Thyroid gland (tissue), 4 donors: ENCODE measurements at places on chromosomes 7 and 10. TPM values are rescaled to one million over a fixed set of nuclear protein-coding genes. Genes with fewer than 3 reads are reported as not detected.

DNA sequence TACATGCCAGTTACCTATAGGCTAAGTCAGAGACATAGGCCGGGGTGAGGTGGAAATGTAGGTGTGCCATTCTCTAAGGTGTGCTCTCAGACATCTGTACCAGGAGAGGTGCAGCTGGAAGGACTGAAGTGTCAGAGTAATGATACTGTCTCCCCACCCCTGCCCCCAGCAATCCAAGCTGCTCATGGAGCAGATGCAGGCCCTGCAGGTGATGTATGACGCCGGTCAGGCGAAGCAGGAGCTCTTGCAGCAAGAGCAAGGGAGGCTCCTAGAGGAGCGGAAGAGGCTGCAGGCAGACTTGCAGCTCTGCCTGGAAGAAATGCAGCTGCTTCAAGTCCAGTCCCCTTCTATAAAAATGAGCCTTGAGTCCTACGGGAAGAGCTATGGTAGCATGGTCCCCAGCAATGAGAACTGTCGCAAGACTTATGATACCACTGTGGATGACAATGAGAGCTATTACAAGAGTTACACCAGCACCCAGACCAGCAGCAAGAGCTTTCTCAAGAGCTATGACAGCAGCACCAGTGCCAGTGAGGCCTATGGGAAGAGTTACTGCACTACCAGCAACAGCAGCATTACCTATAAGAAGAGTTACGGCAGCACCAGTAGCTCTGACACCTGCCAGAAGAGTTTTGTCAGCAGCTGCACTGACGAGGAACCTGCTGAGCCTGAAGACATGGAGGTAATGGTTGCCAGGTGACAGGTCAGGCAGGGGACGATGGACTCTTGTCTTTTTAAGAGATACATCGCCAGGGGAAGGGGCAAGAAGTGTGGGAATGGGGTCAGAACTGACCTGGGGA is 18.4 kb upstream of the FLNC start:
- no peaks in the 10 kb centered on the region for H3K36me3 ChIP-seq
- H3K4me3 ChIP-seq = no peak overlapping the region
- no peaks in the 10 kb centered on the region for H3K27me3 ChIP-seq
- no peak overlapping the region for H3K27ac ChIP-seq
- no peak for DNase-seq

GRCh38 chr7:118858651-118859149 is 634.2 kb downstream of the ANKRD7 start:
- no peaks in the 10 kb centered on the region for H3K36me3 ChIP-seq
- no peak overlapping the region for H3K4me3 ChIP-seq
- peak; percentile 40 for DNase-seq
- no peaks in the 10 kb centered on the region for H3K4me1 ChIP-seq
- no peaks in the 10 kb centered on the region for H3K27me3 ChIP-seq

- H3K4me1 ChIP-seq = no peaks in the 10 kb centered on the region
- no peak overlapping the region for H3K4me3 ChIP-seq
- no peaks in the 10 kb centered on the region for H3K36me3 ChIP-seq
- DNase-seq = no peak
- no peak overlapping the region for H3K27ac ChIP-seq
- H3K27me3 ChIP-seq = no peaks in the 10 kb centered on the region
Observed at GRCh38 chr7:41878309-41879295, 175.7 kb upstream of the INHBA start.

DNA sequence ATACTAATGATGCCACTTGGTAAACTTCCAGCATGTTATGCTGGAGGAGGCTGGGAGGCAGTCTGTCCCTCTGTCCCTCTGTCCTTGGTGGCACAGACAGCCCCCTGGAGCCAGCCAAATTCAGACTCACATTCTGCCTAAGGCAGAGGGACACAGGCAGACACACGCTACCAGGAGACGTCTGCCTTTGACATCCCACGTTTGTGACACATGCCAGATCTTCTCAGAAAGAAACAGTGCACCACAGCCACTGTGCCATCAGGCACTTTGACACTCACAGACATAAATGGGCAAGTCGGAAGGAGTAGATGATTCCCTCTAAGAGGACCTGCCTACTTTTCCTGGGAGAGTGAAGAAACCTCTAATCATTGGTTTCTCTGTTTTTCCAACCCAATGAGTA is 467.0 kb downstream of the DPP6 start:
- H3K4me3 ChIP-seq = no peak overlapping the region
- no peak overlapping the region for H3K27ac ChIP-seq
- H3K4me1 ChIP-seq = no peaks in the 10 kb centered on the region
- DNase-seq = no peak

DNA sequence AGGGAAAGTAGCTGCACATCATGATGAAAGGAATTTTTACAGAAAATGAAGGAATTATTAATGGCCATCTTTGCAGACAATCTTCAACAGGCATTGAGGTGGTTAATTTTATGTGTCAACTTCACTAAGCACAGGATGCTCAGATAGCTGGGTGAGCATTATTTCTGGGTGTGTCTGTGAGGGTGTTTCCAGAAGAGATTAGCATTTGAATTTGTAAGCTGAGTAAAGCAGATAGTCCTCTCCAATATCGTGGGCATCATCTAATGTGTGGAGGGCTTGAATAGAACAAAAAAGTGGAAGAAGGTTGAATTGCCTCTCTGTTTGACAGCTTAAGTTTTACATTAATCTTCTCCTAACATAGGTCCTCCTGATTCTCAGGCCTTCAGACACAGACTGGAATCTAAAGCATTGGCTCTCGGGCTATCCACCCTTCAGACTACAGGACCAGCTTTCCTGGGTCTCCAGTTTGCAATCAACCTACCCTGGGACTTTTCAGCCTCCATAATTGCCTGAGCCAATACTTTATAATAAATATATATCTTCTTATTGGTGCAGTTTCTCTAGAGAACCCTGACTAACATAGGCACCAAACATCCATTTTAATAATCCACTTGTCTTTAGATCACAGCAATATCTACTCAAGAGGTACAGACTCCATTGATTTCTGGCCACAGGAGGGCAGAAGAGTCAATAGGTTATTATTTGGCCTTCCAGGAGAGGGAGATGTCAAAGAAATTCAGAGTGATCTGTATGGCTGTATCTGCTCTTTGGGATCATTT is 10.5 kb upstream of the CRPPA start:
- H3K4me3 ChIP-seq = no peak overlapping the region
- peak; percentile 19 for DNase-seq
- H3K4me1 ChIP-seq = no peaks in the 10 kb centered on the region
- no peaks in the 10 kb centered on the region for H3K36me3 ChIP-seq
- no peak overlapping the region for H3K27ac ChIP-seq

DNA sequence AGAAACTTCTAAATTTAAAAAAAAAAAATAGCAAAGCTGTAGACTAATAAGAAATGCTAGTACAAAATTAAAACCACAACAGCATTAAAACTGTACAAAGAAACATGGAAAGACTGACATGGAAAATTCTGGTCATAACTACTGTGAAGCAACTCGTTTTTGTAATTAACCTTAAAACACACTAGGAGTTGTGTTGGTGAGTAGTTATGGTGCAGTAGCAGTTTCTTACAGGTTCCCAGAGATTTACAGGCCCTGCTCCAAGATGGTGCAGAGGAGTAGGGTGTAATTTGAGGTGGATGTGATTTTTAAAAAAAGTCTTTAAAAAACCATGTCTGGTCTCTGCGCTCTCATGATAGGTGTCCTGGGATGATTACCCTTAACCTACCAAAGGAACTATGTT is 31.0 kb downstream of the TNKS2 start:
- peaks cover 67% of the 10 kb centered on the region for H3K36me3 ChIP-seq
- DNase-seq = no peak
- H3K27me3 ChIP-seq = no peaks in the 10 kb centered on the region
- no peak overlapping the region for H3K27ac ChIP-seq
- no peak overlapping the region for H3K4me3 ChIP-seq
- no peaks in the 10 kb centered on the region for H3K4me1 ChIP-seq

GRCh38 chr10:81179805-81180452 is 642.2 kb downstream of the SH2D4B start:
- no peaks in the 10 kb centered on the region for H3K27me3 ChIP-seq
- H3K36me3 ChIP-seq = no peaks in the 10 kb centered on the region

DNA sequence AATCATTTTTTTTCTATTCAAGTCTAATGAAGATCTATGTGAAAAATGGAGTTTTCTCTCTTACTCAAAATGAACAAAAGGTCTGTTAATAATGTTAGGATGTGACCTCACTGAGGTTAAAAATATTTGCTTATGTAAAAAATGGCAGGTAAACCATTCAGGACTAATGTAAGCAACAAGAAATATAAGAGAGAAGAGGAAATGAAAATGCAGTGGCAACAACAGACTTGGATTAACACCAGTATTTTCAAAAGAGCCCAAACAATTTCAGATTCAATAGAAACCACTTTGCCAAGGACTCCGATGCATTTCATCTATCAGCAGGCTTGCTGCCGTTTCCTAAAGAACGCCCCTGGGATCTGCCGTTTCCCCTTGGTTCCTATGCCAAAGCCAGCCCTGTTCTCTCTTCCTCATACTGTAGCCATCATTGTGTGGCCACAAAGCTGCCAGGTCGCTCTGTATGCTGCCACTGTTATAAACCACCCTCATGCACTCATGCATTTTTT is 66.4 kb downstream of the MTURN start:
- H3K4me1 ChIP-seq = no peaks in the 10 kb centered on the region
- no peaks in the 10 kb centered on the region for H3K36me3 ChIP-seq
- H3K4me3 ChIP-seq = no peak overlapping the region
- H3K27me3 ChIP-seq = no peaks in the 10 kb centered on the region
- no peak for DNase-seq

GRCh38 chr10:96651998-96652431 is 65.2 kb upstream of the TM9SF3 start:
- no peaks in the 10 kb centered on the region for H3K27me3 ChIP-seq
- no peaks in the 10 kb centered on the region for H3K4me1 ChIP-seq

GRCh38 chr10:4576206-4576605 is 249.8 kb upstream of the AKR1E2 start:
- H3K36me3 ChIP-seq = no peaks in the 10 kb centered on the region
- DNase-seq = no peak
- H3K27ac ChIP-seq = no peak overlapping the region
- H3K27me3 ChIP-seq = no peaks in the 10 kb centered on the region
- no peaks in the 10 kb centered on the region for H3K4me1 ChIP-seq

- H3K36me3 ChIP-seq = no peaks in the 10 kb centered on the region
- no peak overlapping the region for H3K4me3 ChIP-seq
- H3K27me3 ChIP-seq = no peaks in the 10 kb centered on the region
- no peak for DNase-seq
- no peaks in the 10 kb centered on the region for H3K4me1 ChIP-seq
Observed at GRCh38 chr7:26534649-26535482, 243.2 kb downstream of the SNX10 start.

GRCh38 chr7:3042861-3043489 is 692 bp downstream of the CARD11 start:
- H3K4me3 ChIP-seq = no peak overlapping the region
- H3K27me3 ChIP-seq = no peaks in the 10 kb centered on the region
- no peaks in the 10 kb centered on the region for H3K36me3 ChIP-seq
- DNase-seq = no peak
- no peak overlapping the region for H3K27ac ChIP-seq

DNA sequence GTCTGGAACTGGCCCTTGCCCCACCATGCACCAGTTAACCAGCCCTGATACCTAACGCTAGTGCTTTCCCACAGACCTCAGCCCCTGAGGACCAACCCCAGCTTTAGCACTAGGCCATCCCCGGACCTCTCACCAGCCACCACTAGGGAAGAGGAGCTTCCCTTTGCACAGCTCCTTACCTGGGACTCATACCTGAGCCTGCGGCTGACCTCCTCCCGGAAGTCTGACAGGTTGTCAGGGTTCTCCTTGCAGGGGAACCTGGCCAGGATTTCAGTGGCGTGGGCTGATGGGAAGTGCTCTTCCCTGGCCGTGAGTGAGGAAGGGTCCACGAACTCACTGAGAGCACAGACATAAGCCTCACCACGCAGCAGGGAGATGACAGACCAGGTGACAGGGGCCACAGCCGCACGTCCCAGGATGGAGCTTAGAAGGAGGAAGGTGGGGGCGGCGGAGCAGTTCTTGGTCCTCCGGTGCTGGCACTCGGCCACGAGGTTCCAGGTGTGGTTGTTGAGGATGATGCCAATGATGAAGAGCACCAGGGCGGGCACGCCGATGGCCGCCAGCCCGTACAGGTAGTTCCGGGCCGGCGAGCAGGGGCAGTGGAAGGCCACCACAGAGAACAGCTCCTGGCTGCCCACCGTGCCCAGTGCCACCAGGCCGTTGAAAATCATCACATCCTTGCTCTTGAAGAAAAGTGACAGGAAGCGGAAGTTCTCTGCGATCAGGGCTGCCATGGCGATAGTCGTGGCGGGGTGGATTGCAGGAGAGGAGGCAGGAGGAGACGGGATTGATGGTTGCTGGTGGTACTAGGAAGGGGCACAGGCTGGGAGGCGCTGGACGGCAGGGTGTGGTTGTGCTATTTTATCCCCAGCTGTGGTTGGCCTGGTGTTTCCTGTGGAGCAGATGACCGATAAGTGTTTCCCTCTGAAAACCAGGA is 2.7 kb downstream of the CALHM2 start:
- peak overlapping the region; percentile 64 for H3K27ac ChIP-seq
- peaks cover 23% of the 10 kb centered on the region for H3K36me3 ChIP-seq
- DNase-seq = no peak
- no peak overlapping the region for H3K4me3 ChIP-seq
- peaks cover 40% of the 10 kb centered on the region for H3K4me1 ChIP-seq
- H3K27me3 ChIP-seq = no peaks in the 10 kb centered on the region

GRCh38 chr10:114394531-114394930 is 9.8 kb downstream of the AFAP1L2 start:
- no peak for DNase-seq
- no peaks in the 10 kb centered on the region for H3K27me3 ChIP-seq
- H3K4me1 ChIP-seq = peaks cover 92% of the 10 kb centered on the region
- H3K36me3 ChIP-seq = no peaks in the 10 kb centered on the region

- peaks cover 12% of the 10 kb centered on the region for H3K4me1 ChIP-seq
- H3K27me3 ChIP-seq = no peaks in the 10 kb centered on the region
- H3K36me3 ChIP-seq = no peaks in the 10 kb centered on the region
Observed at GRCh38 chr10:96614515-96614914, 27.7 kb upstream of the TM9SF3 start.

DNA sequence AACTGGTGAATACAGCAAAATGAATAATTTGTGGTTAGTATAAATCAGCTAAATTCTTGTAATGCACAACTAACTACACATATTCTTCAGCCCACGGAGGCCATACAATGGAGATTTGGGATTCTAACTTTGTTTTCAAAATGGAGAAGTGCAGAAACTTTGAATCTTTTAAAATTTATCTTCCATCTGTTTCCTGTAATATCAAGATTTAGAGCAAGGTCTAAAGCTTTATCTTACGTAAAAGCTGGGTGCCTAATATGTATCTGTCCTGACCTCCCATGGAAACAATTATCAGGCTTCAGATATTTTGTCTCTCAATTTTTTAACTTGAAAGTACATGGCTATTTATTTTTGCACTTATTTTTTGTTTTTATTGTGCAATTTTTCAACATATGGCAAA is 5.0 kb upstream of the AHR start:
- H3K27ac ChIP-seq = no peak overlapping the region
- no peak overlapping the region for H3K4me3 ChIP-seq
- no peaks in the 10 kb centered on the region for H3K27me3 ChIP-seq
- H3K4me1 ChIP-seq = peaks cover 12% of the 10 kb centered on the region

The CALML3 gene
- total RNA-seq = 0.24 TPM

The C10orf105 gene
- total RNA-seq = not detected

The CFAP70 gene
- total RNA-seq = 11.3 TPM

The HECTD2 gene
- total RNA-seq = 18.8 TPM

The CLEC2L gene
- total RNA-seq = not detected

The PDE6C gene
- total RNA-seq = not detected

The PON3 gene
- total RNA-seq = 11.1 TPM

The PPP1R9A gene
- 38.8 TPM for total RNA-seq

The SRGN gene
- 30.7 TPM for total RNA-seq

The PAX4 gene
- not detected for total RNA-seq
